ENCODE measurements at places on chromosomes 12 and 14.

- DNase-seq = no peak
Measured at GRCh38 chr14:87676814-87677437, 316.1 kb downstream of the GALC start.

GRCh38 chr12:13101821-13102375, 1.6 kb downstream of the GSG1 start:
- DNase-seq = peak; percentile 45

DNA sequence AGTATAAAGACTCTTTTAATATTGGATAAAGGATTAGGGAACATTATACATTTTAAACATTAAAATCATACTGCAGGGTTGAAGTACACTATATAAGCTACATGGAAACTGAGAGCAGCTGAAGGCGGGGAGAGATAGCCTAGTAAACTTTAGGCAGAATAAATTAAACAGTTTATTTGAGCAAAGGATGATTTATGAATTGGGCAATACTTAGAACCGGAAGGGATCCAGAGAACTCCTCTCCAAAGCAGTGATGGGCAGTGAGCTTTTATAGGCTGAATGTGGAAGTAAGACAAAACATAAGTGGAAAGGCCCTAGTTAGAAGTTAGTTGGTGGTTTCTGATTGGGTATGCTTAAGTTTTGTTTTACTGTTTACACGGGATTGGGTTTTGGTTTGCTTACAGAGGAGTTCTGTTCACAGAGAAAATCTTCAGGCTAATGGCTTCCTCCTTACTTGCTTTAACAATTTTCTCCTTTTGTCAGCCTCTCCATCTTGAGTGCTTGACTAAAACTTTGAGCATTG, 18.9 kb downstream of the LEMD3 start:
- DNase-seq = no peak

- peak; percentile 40 for DNase-seq
Measured at GRCh38 chr12:95908573-95908972, 33.8 kb downstream of the CCDC38 start.

DNA sequence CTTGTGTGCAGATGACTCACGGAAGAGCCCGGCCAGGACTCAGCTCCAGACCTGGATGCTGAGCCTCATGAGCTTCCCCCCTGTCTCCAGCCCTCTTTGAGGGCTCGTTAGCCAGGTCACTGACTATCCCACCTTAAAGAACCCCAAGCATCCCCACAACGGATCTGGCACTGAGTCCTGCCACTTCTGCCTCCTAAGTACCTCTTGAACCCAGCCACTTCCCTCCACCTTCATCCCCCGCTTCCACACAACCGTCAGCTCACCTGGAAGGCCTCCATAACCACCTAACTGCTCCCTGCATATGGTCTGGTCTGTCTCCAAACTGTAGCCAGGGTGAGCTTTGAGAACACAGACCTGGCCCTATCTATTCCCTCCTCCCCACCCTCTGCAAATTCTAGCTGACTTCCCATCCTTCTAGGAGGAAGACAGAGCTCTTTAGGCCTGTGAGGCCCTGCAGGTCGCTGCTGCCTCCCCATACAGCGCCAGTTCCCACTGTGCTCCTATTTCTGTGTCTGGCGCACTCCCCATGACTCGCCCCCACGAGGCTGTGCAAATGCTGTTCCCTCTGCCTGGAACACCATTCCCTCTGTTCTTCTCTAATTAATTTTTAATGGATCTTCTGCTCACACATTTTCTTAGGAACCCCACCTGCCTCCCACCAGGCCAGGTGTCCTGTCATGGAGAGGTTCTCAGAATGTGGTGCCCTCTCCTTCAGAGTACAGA, 2.9 kb upstream of the HSP90AA1 start:
- no peak for DNase-seq

- no peak for DNase-seq
Measured at GRCh38 chr14:89058697-89059096, 234.2 kb downstream of the TTC8 start.

GRCh38 chr12:96302687-96303310, 97.4 kb downstream of the CDK17 start:
- no peak for DNase-seq

DNA sequence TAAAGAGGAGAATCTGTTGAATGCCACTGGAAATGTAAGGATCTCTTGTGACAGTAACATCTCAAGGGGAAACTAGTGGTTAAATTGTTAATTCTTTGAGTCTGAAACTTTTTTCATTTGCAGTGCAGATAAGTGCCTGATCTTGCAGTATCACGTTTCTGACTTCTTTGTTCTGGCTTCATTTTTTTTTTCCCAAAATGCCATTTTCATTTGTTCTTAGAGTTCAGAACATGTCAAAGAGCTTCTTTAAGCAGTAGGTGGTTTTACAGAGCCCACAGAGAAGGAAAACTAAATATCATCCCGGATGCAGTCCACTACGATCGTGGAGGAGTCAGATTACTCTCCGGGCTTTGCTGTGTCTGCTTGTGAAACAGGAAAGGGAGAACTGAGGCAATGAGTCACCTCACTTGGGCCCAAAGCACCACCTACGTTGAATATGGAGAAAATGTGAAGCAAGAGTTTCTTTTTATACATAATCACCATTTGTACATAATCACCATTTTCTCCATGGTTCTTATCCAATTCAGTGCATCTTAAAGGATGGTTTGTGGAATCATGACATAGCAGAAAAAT, 43.9 kb downstream of the HMGA2 start:
- DNase-seq = peak; percentile 59

DNA sequence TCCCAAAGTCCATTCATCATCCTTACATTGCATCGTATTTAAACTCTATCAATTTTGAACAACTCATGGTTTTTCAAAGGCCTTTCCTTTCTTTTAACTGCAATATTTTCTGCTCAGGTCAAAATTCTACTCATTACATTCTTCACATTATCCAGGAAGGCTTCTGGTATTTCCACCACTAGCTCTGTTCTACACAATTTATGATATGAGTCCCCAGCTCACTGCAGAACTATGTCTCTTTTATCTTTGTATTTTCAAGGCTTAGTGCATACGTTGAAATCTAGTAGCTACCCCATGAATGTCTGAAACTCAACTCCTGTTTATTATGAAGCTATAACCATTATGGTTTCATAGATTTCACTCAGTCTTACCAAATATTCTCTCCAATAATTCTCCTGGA, 282.9 kb downstream of the DUSP6 start:
- no peak for DNase-seq

GRCh38 chr14:68937471-68938270, 41.4 kb downstream of the ACTN1 start:
- peak; percentile 72 for DNase-seq

- DNase-seq = peak; percentile 51
Measured at GRCh38 chr12:82510386-82510785, 152.1 kb downstream of the METTL25 start.

DNA sequence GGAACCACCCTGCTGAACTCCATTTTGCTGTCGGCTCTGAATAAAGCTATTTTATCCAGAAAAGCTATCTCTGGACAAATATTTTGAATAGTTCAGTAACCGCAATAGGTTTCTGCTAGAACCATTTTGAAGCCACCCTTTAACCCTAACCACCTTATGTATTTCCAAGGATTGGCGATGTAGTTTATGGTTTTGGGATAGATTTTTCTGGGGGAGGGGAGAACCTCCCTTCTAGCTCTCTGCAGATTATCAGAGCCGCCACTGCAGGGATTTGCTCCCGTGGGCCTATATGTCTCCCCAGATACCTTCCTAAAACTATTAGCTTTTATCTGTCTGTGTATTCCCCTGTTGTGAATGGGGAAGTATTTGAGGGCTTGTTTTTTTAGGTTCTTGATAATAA, 1.8 kb upstream of the TUBA1B start:
- DNase-seq = no peak

- no peak for DNase-seq
Measured at GRCh38 chr14:59920378-59920683, 387 bp downstream of the LRRC9 start.

GRCh38 chr12:73106296-73106695, 834.1 kb downstream of the TRHDE start:
- DNase-seq = no peak

DNA sequence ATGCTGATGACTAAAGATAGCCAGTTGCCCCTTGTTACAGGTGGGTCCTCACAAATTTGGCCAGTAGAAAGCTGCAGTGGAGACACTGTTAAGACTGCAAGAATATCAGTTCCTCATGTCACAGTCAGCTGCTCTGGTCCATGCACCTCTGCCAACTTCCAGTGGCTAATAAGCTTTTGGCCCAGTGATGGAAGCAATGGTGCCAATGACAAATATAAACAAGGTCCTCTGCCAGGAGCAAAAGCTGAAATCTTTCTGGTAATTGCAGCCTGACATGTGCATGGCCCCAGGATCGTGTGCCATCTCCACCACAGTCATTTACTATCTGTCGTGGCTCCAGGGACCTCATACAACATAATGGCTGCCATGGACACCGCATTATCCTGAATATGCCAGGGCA, 85.4 kb upstream of the TMEM260 start:
- no peak for DNase-seq

DNA sequence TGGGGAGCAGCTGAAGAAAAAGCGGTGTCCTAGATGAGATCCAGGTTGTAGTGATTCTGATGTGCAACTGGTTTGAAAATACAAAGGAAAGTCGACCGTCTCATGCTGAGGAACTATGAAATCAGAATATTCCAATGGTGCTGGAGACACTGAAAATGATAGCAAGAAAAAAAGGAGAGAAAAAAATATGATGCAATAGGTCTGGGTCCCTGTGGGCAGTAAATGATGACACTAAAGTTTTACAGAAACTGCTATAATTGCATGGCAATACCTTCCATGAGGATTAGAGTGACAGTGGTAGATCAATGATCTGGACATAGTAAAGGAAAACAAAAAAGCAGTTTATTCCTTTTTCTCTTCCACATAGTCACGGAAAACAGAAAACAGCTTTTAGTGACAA, 2.3 kb downstream of the PYM1 start:
- DNase-seq = no peak

GRCh38 chr14:34237081-34237480, 225.0 kb downstream of the SPTSSA start:
- no peak for DNase-seq

- peak; percentile 87 for DNase-seq
Measured at GRCh38 chr12:30613119-30613830, 82.4 kb downstream of the IPO8 start.

- peak; percentile 67 for DNase-seq
Measured at GRCh38 chr12:90909069-90909770, 45.8 kb downstream of the CCER1 start.

- no peak for DNase-seq
Measured at GRCh38 chr12:15794196-15794595, 5.0 kb upstream of the EPS8 start.

- DNase-seq = no peak
Measured at GRCh38 chr12:4088451-4088850, 185.1 kb upstream of the CCND2 start.

DNA sequence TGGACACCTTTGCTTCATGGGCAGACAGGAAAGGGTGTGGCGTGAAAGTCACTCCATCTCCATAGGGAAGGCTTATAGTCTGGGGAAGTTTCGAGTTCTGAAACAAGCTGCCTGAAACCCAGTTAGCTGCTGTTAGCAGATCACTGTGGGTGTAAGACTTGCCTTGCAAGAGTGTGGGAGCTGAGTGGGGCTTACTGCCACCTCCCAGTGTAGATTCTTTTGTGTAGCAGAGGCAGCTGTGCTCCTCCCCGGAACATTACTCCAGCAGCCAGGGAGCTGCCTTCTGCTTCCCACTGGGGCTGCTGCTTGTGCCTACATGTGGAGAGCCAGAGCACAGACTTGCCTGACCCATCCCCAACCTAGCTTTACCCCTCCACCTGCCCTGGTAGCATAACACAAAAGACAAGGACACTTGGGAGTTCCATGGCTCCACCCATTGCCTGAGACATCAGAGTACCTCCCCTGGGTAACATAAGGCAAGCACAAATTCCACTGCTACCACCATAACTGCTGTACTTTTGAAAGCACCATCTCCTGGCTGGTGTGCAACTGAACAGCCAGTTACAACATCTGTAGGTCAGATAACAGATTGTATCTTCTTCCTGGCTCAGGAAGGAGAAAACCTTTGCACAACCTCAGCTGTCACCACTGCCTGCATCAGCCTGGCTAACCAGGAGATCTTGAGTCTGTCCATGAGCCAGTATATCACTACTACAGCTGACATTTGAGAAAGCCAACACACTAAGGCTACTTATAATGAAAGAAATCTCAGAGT, 69.5 kb downstream of the ADAMTS20 start:
- no peak for DNase-seq

DNA sequence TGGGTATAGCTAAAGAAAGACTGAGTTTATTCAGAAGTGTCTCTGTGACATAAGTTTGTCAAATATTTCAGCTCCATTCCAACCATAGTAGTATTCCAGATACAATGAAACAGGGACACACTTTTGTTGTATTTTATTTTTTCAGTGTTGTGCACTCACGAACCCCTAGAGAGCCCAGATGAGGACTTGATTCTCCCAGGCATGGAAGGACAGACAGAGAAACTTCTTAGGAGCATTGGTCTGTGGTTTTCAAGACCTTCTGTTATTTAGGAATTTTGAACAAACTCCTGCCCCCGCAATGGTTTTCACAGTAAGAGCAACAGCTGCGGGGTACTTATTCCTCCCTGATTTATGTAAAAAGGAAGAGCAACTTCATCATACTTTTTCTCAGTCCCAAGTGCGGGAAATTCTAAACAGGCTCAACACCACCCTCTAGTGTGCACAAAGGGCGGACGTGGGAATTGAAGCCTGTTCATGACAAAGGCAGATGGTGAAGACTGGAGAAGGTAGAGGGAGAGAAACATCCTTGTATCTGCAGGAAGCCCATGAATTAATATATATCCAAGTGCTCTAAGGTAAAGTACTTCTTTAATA, 147.6 kb downstream of the PAH start:
- peak; percentile 34 for DNase-seq

DNA sequence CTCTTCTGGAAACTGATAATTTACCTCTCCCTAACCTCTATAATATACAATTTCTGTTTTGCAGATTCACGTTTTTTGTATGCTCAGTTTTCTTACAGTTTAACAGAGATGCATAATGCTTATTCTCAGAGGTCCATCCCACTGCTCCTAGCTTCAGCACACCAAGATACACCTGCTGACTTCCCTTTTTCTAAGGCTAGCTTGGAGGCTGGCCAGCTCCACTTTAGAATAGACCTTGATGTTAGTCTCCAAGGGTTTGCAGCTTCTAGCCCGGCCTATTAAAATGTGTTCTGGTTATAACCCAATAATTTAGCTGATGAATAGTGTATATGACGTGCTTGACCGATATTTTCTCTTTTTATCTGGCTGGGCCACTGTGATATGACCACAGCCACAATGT, 261.2 kb downstream of the EGLN3 start:
- DNase-seq = no peak

DNA sequence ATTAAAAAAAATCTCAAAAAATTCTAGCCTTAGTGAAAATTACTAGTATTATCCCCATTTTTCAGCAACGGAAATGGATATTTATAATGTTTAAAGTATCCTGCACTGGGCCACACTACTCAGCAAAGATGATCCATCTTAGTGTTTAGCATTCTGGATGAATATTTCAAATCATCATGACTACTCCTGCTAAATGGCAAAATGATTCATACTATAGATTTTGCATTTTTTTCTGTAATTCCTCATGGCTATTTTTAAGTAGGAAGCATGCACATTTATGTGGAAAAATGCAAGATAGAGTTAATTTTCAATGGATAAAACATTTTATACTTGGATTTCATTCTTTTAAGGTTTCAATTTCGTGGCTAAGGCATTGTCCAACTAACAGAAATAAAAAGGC, 59.6 kb downstream of the LRFN5 start:
- DNase-seq = no peak
